H1 (cell line): ENCODE measurements at places on chromosomes 5 and 9.

- no peak for DNase-seq
Observed at GRCh38 chr9:97786341-97786740, 66.7 kb upstream of the FOXE1 start.

DNA sequence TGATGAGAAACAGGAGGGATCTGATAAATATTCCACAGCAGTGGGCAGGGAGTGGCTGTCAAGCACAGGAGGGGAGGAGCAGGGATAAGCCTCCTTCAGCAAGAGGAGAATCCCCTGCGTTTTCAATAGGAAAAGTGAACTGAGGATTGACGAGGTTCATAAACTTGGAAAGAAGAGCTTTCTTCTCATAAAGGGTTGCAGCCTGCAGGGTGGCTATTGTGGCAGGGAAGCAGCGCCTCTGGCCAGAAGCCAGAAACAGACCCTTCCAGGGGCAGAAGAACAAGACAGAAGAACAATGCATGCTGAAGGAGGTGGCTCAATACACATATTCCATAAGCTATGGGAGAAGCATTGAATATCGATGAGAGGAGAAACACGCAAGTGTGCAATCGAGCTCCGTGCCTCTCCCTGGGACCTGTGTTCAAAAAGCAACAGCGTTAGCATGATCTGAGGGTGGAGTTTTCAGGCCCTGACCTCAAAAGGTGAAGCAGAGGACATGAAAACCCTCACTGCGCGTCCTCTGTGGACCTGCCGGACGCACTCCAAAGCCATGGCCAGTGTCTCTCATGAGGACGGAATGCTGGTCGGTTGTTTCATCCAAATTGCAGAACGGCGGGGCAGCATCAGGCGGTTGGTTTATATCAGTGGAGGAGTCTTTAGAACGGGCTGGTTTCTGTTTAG, 67.6 kb downstream of the ANKRD33B start:
- DNase-seq = no peak

- DNase-seq = no peak
Observed at GRCh38 chr5:118303296-118303695, 685.1 kb downstream of the DTWD2 start.

GRCh38 chr5:132831095-132831860, 831 bp upstream of the SHROOM1 start:
- DNase-seq = no peak

DNA sequence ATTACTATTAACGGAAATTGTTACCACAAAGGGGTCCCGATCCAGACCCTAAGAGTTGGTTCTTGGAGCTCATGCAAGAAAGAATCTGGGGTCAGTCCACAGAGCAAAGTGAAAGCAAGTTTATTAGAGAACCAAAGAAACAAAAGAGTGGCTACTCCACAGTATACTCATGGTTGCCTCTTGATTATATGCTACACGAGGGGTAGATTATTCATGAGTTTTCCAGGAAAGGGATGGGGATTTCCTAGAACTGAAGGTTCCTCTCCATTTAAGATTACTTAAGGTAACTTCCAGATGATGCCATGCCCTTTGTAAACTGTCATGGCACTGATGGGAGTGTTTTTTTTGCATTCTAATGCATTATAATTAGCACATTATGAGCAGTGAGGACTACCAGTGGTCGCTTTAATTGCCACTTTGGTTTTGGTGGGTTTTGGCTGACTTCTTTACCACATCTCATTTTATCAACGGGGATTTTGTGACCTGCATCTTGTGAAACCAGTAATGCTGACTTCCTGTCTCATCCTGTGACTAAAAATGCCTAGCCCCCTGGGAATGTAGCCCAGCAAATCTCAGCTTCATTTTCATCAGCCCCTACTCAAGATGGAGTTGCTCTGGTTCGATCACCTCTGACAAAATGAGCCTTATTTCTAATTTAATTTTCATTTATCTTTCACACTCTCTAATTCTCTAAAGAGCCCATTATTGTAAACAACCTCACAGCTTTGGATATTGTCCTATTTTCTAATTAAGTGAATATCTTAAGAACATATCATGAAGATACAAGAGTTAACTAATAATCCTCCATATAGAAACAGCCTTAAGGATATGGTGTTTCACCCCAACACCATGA, 336.3 kb downstream of the RASEF start:
- DNase-seq = no peak

GRCh38 chr5:138258704-138259292, 15.6 kb downstream of the GFRA3 start:
- DNase-seq = no peak

DNA sequence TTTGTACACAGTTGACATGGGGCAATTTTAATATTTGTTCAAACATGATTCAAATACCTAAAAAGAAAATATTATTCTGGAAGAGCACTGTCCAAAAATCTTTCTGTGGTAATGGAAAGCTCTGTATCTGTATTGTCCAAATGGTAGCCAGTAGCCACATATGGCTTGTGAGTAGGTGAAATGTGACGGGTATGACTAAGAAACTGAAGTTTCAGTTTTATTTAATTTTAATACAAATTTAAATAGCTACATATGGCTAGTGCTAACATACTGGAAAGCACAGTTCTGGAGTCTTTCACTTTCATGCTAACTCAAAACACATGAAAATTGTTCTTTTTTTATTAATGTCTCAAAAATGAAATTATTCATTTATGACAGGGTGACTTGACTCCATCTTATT, 132.6 kb downstream of the PLK2 start:
- DNase-seq = no peak

DNA sequence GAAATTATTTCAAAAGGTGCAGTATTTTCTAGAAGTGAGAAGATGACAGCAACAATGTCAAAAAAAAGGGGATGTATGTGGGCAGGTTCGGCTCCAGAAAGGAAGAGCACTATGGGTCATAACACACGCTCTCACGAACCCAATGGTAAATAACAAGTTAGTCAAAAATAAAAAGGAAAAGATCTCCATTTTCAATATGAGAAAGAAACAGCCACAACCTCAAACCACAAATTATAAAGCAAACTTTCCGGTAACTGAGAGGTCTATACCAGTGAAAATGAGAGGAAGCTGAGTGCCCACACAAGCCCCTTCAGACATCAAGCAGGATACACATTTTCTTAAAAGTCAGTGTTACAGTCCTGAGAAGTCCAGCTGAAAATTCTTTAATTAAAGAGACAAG, 398.5 kb upstream of the RPS23 start:
- DNase-seq = no peak

DNA sequence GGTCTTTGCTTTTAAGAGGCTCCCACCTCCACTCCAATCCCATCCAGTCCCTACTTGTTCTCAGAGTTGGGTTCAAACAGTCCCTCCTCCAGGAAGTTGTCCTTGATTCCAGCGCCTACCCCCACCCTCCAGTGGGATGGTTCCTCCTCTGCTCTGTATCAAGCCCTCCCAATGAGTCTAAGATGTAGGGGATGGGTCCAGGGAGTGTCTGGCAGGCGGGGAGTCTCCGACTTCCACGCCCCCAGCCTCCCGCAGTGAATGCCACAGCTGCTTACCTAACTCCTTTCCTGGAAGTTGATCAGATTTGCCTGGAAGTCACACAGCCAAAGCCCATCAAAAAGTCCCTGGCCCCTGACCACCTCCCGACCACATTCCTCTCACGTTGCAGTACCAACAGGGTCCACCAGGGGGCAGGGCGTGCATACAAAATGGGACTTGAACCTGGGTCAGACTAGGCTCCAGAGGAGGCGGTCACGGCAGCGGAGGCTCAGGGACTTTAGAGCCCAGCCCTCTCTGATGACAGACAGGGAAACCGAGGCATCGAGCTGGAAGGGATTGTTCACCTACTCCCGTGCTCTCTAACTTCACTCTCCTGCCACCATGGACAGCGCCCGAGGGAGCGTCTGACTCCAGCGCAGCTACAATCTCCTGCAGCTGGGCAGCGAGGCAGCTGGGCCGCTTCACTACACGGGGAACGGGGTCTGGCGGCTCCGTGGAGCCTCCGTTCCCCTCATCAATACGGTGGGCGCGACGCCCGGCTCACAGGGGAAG, 25.0 kb upstream of the TDRD7 start:
- DNase-seq = peak; percentile 59

DNA sequence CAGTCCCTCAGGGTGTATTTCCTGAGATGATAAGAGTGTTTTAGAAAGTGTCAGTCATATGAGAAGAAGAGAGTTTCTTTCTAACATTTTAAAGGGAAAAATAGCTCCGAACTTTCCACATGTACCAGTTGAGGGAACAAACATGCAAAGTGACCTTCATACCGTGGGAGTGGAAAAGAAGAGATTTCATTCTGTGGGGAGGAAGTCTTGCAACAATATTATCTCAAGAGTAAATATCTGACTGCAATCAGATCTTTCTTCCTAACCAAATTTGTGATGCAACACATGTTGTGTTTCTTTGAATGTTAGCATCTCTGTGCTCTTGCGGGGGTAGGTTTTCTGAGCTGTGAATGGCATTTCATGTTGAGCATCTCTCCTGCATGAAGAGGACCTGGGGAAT, 30.6 kb downstream of the ANKRD55 start:
- no peak for DNase-seq

GRCh38 chr9:24293386-24293785, 252.3 kb downstream of the IZUMO3 start:
- no peak for DNase-seq

DNA sequence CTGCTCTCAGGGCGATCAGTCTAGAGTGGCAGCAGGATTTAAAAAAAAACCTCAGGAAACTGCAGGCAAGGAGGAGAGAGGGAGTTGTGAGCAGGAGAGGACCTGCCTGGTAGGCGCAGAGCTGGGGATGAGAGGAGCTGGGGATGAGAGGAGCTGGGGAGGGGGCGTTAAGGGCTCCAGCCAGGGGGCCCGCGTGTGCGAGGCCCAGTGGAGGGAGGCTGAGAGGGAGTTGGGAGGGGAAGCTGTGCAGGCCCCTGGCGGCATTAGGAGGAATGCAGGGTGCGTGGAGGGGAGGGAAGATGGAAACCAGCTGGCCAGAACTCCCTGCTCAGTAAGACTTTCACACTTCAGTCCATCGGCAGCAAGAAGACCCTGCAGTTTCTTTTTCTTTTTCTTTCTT, 45.2 kb upstream of the HMCN2 start:
- DNase-seq = no peak

GRCh38 chr5:176660860-176661641, 13.8 kb downstream of the TSPAN17 start:
- peak; percentile 89 for DNase-seq

- no peak for DNase-seq
Observed at GRCh38 chr5:83125560-83125959, 48.2 kb downstream of the XRCC4 start.

DNA sequence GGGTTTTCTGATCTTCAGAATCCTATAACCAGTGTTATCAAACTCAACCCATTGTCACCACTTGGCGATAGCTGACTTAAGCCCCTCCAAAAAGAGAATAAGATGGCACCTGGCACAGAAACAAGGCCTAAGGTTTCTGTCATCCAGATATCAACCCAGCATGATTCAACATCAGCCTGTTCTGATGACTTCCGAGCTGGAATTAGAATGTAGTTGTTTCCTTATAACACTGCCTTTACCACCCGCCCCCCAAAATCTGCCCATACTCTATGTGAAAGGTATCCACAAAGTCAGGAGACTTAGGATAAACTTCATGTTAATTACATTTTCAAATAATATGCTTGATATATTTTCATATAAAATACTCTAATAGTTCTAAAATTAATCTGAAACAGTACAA, 5.2 kb downstream of the KLF9 start:
- DNase-seq = no peak

DNA sequence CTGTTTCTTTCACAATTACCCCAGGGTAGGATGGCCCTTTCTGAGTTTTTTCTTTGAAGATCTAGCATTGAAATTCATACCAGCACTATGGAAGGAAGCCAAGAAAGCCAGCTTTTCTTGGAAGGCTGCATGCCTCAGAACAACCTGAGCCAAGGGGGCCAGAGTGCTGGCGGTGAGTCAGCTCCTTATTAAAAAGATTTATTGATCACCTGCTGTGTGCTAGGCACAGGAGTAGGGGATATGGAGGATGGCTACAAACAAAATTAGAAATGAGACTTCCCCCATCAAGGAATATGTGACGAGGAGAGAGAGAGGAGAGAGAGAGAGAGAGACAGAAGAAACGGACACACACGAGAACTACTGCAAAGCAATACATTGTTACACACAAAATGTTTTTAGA, 184.6 kb upstream of the PUM3 start:
- no peak for DNase-seq

DNA sequence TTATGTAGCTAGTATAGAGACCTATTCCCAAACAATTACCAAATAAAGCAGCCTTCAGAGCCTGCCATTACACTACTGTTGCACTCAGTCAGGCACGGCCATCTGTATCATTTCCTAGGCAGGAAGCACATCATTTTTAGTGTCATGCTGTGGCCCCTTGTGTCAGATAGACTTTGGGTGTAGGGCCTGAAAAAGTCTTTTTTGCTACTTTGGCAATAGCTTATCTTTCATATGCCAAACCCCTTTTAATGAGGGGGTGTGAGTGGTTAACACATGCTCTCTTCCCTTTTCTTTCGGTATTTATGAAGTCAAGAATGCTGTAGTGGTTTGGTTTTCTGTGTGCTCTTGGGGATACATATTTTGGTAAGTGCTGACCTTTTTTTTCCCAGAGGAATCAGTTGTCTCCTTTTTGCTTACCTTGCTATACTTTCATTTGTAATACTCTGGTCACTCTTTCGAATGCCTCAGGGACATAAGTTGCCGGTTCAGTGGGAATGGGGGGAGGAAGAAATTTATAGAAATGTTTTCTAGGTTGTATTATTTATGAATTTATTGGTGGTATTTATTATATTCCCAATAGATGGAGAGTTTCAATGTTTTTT, 209.8 kb downstream of the CSNK1G3 start:
- DNase-seq = no peak

DNA sequence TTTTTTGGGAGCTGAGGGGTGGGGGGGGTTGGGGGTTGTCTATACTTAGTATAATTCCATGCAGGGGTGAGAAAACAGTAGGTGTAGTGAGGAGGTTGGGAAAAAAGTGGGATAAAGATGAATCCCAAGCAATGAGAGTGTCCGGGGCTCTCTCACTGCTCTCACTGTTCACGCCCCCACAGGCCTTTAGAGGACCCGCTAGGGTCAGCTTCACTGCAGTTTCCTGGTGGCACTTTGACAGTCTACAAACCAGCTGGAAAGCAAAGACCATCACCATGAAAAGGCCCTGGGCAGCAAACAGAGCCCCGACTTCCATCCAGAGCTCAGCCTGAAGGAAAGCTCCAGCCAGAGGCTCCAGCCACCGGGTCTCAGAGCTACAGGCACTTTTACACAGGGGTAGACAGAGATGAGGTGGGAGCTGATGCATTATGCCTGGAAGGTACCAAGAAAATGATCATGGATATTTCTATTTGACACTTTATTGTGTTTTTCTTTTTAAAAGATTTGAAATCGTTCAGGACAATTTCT, 355.1 kb downstream of the ADAMTS6 start:
- peak; percentile 39 for DNase-seq

GRCh38 chr5:95669540-95669939, 13.3 kb downstream of the SPATA9 start:
- DNase-seq = no peak

GRCh38 chr9:15885464-15885863, 332.6 kb downstream of the CCDC171 start:
- no peak for DNase-seq

DNA sequence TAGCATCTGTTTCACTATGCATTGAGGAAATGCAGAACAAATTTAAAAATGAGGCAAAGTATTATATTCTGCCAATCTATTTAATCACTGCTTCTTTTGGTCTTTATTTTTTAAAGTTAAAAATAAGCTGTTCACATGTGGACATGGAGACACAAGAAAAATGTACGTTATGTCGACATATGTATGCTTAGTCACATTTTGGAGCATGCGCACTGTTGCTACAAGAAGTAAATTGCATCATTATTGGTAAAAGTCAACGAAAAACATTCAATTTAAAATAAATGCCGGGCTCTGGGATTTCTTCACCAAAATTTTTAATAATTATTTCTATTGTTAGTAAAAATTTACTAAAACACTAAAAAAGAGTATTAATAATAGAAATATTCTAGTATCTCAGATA, 876.3 kb upstream of the CTNND2 start:
- DNase-seq = no peak
